ENCODE measurements at places on chromosomes 7 and 10. TPM values are rescaled to one million over a fixed set of nuclear protein-coding genes. Genes with fewer than 3 reads are reported as not detected.

- H3K27me3 ChIP-seq = no peaks in the 10 kb centered on the region
- H3K36me3 ChIP-seq = no peaks in the 10 kb centered on the region
- H3K27ac ChIP-seq = no peak overlapping the region
- no peak overlapping the region for H3K4me3 ChIP-seq
- DNase-seq = no peak
These were observed 724.0 kb downstream of the GRID1 start for GRCh38 chr10:85642421-85643170.

Gene LIPN
- total RNA-seq = not detected

DNA sequence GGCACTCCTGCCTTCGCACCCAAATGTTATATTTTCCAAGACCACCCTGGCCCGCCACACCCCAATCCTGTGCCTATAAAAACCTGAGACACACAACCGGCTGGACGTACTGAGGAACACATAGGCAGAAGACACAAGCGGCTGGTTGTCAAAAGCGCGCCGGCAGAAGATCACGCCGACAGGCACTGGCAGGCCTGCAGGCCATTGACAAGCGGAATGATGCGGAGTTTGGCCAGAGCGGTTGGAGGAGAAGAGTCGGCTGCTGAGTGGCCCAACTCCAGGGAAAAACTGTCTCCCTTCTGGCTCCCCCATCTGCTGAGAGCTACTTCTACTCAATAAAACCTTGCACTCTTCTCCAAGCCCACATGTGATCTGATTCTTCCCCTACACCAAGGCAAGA is 39.7 kb upstream of the SAMD8 start:
- no peaks in the 10 kb centered on the region for H3K36me3 ChIP-seq
- H3K27ac ChIP-seq = no peak overlapping the region
- no peak overlapping the region for H3K4me3 ChIP-seq
- H3K27me3 ChIP-seq = no peaks in the 10 kb centered on the region
- DNase-seq = no peak

DNA sequence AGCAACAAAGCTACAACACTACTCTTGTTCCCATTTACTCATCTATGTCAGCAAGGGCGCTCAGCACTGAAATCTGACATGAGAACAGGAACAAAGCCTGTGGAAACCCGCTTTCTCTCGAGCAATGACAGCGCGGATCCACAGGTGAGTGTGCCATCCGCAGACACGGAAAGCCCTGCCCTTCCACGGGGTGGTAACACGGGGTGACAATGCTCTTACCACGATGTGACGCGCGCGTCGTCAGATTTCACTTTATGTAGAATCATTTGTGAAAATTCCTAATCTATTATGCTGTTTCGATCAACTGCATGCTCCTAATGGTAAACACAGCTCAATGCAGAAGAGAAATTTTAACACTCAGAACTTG is 34.4 kb downstream of the ZFAND2A start:
- H3K27me3 ChIP-seq = no peaks in the 10 kb centered on the region
- H3K36me3 ChIP-seq = no peaks in the 10 kb centered on the region
- H3K4me3 ChIP-seq = no peak overlapping the region

DNA sequence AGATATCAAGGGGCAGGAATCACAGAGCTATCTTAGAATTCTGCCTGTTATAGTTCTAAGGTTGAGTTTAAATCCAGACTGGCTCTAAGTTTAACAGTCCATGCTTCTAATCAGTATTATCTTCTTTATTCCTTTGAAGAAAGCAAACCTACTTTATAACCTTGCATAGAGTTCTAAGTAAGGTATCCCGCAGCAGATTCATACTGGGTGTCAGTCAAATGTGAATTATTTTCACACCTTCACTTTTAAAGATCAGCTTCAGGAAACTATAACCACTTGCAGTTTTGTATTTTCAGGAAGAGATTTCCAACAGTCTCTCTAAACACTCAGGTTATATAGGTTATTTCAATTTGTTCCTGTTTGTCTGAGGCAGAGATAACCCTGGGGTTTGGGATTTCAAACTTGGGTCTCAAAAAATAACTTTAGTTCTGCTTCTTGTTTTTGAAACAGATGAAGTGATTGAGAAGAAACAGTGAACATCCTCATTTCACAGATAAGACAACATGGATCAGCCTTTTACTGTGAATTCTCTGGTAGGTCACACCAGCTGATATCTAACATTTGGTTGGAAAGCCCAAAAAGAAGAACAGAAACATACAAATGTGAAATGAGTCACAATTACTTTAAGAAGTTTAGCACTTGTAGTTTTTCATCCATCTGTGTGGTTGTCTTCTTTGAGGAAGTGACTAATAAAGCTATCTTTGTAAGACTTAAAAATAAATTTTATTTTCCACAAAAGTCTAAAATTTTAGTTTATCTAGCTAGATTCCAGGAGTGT is 21.4 kb downstream of the STAMBPL1 start:
- H3K27ac ChIP-seq = peak overlapping the region; percentile 93
- H3K4me3 ChIP-seq = peak overlapping the region; percentile 71
- no peak for DNase-seq
- H3K4me1 ChIP-seq = peaks cover 47% of the 10 kb centered on the region
- no peaks in the 10 kb centered on the region for H3K27me3 ChIP-seq

Gene SLC16A9
- 4.4 TPM for total RNA-seq

Gene HMX3
- not detected for total RNA-seq

DNA sequence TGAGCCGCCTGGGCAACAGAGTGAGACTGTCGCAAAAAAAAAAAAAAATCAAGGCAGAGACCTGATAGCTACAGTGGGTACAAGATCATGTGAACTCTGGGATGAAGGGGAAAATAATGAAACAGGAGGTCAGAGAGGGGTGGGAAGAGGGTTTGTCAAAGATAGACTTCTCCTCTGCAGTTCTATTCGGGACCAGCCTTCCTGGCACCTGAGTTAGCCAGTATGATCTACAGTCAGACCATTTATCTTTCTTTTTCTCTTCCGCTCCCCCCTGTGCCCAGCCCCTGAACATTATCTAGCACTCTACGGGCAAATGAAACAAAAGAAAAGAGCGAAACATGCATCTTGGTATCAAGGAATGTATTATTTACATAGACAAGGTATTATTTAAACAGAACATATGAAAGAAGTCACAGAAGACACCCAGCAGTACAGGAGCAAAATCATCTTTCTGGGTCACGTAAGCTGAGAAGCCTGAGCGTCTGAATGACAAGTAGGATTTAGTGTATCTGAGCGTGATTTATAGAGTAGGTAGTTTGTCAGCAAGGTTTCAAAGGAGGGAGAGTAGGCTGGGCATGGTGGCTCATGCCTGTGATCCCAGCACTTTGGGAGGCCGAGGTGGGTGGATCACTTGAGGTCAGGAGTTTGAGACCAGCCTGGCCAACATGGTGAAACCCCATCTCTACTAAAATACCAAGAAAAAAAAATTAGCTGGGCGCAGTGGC is 109.0 kb downstream of the PRKCQ start:
- peaks cover 56% of the 10 kb centered on the region for H3K4me1 ChIP-seq
- no peak overlapping the region for H3K4me3 ChIP-seq
- DNase-seq = no peak
- peaks cover 66% of the 10 kb centered on the region for H3K36me3 ChIP-seq
- H3K27ac ChIP-seq = peak overlapping the region; percentile 78

- peaks cover 7% of the 10 kb centered on the region for H3K4me1 ChIP-seq
- H3K4me3 ChIP-seq = no peak overlapping the region
- H3K36me3 ChIP-seq = no peaks in the 10 kb centered on the region
- no peak for DNase-seq
These were observed 23.6 kb downstream of the SKIDA1 start for GRCh38 chr10:21501731-21502347.

Gene GDF2
- total RNA-seq = not detected

DNA sequence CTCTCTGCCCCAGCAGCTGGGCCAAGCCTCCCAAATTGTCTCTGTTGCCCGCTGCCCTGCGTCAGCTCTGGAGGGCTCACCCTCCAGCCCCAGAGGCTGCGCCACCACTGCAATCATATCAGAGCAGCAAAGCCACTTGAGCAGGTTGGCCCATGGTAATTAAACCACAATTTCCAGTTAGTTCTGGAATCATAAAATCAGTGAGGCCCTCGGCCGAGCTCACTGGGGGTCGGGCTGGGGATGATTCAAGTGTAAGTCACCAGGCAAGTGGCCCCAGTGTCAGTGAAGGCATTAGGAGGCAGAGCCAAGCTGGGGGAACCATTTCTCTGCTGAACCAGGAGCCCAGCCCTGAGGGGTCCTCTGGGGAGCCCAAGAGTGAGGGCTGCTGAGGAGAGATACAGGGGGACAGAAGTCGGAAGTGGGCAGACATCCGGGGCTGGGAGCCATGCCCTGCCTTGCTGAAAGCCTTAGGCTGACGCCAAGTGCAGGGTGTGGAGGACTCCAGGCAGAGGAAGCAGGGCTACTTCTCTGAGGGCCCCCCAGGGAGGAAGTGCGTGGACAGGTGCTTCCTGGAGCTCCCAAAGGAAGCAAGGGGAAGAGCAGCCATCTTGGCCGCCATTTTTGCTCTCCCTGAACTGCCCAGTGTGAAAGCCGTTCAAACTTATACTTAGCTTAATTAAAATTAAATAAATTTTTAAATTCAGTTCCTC is 29.5 kb upstream of the SLC29A3 start:
- no peaks in the 10 kb centered on the region for H3K36me3 ChIP-seq
- no peaks in the 10 kb centered on the region for H3K4me1 ChIP-seq
- H3K27me3 ChIP-seq = no peaks in the 10 kb centered on the region
- no peak overlapping the region for H3K4me3 ChIP-seq
- no peak for DNase-seq

- peaks cover 2% of the 10 kb centered on the region for H3K36me3 ChIP-seq
- no peak overlapping the region for H3K4me3 ChIP-seq
- DNase-seq = no peak
- peaks cover 8% of the 10 kb centered on the region for H3K4me1 ChIP-seq
These were observed 93.5 kb upstream of the GJD4 start for GRCh38 chr10:35511647-35512046.

Gene EPHA1
- 0.09 TPM for total RNA-seq

GRCh38 chr7:25386311-25386744 is 158.0 kb upstream of the NPVF start:
- H3K27me3 ChIP-seq = peaks cover 14% of the 10 kb centered on the region

Gene SP8
- total RNA-seq = not detected

- no peaks in the 10 kb centered on the region for H3K4me1 ChIP-seq
- no peaks in the 10 kb centered on the region for H3K36me3 ChIP-seq
- H3K4me3 ChIP-seq = no peak overlapping the region
- no peak overlapping the region for H3K27ac ChIP-seq
These were observed 68.5 kb upstream of the HECTD2 start for GRCh38 chr10:91341686-91342085.

- peaks cover 8% of the 10 kb centered on the region for H3K4me1 ChIP-seq
- H3K27me3 ChIP-seq = peaks cover 11% of the 10 kb centered on the region
- H3K4me3 ChIP-seq = no peak overlapping the region
- no peak overlapping the region for H3K27ac ChIP-seq
- H3K36me3 ChIP-seq = no peaks in the 10 kb centered on the region
These were observed 5.8 kb upstream of the PRTFDC1 start for GRCh38 chr10:24958091-24958720.

Gene NXPH1
- total RNA-seq = not detected

DNA sequence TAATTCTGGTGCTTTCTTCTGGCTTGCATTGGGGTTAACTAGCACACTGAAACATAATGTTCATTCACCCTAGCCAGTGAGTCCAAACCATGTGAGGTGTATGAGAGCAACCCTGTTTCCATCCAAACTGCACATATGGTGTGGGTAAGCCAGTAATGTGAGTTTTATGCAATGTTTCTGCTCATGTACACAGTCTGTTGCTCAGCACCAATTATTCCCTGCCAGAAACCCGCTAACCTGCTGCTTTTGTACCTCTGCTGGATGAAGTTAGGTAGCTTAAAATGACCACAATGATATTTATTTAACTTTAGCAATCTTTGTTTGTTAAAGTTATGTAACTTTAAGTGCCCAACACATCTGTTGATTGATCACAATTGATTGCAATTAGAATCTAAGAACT is 93.7 kb upstream of the RPA3 start:
- H3K27me3 ChIP-seq = no peaks in the 10 kb centered on the region
- no peak overlapping the region for H3K27ac ChIP-seq
- H3K36me3 ChIP-seq = peaks cover 7% of the 10 kb centered on the region
- H3K4me3 ChIP-seq = no peak overlapping the region

GRCh38 chr7:114663502-114663901 is 248.9 kb downstream of the FOXP2 start:
- H3K4me1 ChIP-seq = no peaks in the 10 kb centered on the region
- H3K27me3 ChIP-seq = no peaks in the 10 kb centered on the region
- H3K4me3 ChIP-seq = no peak overlapping the region

Gene DYNC1I1
- total RNA-seq = not detected

DNA sequence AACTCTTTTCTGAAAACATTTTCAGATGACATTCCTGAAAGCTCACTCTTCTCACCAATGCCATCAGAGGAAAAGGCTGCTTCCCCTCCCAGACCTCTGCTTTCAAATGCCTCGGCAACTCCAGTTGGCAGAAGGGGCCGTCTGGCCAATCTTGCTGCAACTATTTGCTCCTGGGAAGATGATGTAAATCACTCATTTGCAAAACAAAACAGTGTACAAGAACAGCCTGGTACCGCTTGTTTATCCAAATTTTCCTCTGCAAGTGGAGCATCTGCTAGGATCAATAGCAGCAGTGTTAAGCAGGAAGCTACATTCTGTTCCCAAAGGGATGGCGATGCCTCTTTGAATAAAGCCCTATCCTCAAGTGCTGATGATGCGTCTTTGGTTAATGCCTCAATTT is 16.5 kb downstream of the ANLN start:
- DNase-seq = no peak
- peaks cover 47% of the 10 kb centered on the region for H3K36me3 ChIP-seq
- no peak overlapping the region for H3K27ac ChIP-seq
- no peaks in the 10 kb centered on the region for H3K27me3 ChIP-seq

Gene CALML3
- not detected for total RNA-seq

DNA sequence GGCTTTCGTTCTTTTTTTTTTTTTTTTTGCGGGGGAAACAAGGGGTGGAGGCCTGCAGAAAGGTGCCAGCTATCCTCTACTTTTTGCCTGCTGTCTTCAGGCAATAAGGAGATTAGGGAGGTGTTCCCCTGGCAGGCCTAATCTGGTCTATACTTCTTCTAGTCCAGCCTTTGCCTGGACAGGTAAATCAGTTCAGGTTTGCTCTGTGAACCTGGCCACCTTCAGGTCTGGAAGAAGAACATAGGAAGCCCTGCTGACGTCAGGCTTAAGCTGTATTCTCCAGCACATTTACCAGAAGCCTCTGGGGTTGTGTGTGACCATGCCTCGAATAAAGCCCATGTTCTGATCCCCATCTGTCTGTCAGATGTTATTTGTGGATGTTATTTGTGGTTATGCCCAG is 115.4 kb downstream of the SDK1 start:
- peaks cover 10% of the 10 kb centered on the region for H3K27me3 ChIP-seq
- no peaks in the 10 kb centered on the region for H3K36me3 ChIP-seq
- no peaks in the 10 kb centered on the region for H3K4me1 ChIP-seq
- no peak for DNase-seq

Gene NUP205
- total RNA-seq = 129 TPM

- no peaks in the 10 kb centered on the region for H3K27me3 ChIP-seq
- no peak for DNase-seq
- H3K36me3 ChIP-seq = peaks cover 28% of the 10 kb centered on the region
- H3K4me1 ChIP-seq = peaks cover 56% of the 10 kb centered on the region
These were observed 34.1 kb downstream of the OSBPL3 start for GRCh38 chr7:24945899-24946298.

Gene DLX5
- total RNA-seq = not detected

Gene PLPP4
- total RNA-seq = not detected

GRCh38 chr7:159098811-159099655 is 45.6 kb downstream of the VIPR2 start:
- DNase-seq = no peak
- no peaks in the 10 kb centered on the region for H3K27me3 ChIP-seq
- no peak overlapping the region for H3K27ac ChIP-seq
- no peak overlapping the region for H3K4me3 ChIP-seq
- peaks cover 7% of the 10 kb centered on the region for H3K36me3 ChIP-seq

Gene SUN1
- total RNA-seq = 85.8 TPM

Gene FAM180A
- total RNA-seq = not detected

- peak overlapping the region; percentile 72 for H3K4me3 ChIP-seq
- peak overlapping the region; percentile 75 for H3K27ac ChIP-seq
- H3K4me1 ChIP-seq = peaks cover 30% of the 10 kb centered on the region
- peak; percentile 71 for DNase-seq
These were observed 7.6 kb downstream of the ARHGAP12 start for GRCh38 chr10:31921031-31921430.

Measured in activated CD4-positive, alpha-beta T cell treated with anti-CD3 and anti-CD28 coated beads, Interleukin-2, amount 10 ng/mL, durations not matched to agents 24 days and 14 days (primary cell).